ENCODE measurements at places on chromosomes 2 and 18.

GRCh38 chr18:22503803-22504202 is 86.1 kb upstream of the CTAGE1 start:
- DNase-seq, result peak; percentile 78

DNA sequence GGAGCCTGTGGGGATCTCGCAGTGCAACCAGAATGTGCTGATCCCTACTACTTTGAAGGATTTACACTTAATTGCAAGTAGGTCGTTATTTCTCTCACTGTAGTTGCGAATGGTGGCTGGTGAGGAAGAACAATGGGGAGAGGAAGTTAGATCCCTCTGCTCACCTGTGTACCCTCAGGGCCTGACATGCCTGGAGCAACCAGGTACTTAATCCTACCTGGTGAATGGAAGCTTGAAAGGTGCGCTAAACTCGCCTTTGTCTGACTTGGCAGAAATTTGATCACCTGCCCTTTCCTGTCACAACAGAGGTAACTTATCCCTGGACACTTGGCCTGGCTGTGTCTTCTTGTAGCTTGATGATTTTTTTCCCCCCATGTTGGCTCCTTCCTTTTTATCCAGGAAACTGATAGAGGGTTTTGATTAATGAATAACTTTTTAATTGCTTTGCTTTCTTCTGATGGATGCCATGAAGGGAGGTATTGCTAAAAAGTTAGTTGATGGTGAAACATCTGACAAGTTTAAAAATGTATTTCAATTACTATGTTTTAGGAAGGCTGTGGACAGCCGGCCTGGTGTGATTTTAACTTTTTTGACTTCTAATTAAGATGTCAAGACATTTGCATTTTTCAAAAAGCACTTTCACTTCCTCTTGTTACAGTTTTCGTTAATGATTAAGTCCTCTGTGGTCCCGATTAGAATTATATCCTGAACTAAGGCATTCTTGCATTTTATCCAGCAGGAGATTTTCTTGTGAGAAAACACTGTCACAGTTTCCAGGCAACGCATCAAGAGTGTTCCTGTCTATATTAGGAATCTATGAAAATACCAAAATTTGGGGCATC is 9.2 kb downstream of the SGPP2 start:
- DNase-seq, result no peak

DNA sequence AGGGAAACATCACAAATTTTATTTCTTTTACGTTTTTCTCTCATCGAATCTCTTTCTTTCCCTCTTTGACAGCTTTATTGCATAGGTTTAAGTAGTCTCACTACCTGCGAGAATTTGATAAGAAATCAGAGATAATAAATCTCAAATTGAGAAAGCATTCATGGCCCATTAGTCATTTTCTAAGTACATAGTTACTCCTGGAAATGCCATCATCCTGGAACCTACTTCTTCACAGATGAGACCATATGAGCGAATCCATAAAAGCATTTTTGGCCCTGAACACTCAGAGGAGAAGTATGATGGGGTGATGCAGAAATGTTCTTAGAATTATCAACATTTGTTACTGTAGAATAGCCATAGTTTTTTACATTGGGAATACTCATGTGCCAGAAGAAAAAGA is 138.0 kb upstream of the ARHGAP28 start:
- DNase-seq, result no peak

DNA sequence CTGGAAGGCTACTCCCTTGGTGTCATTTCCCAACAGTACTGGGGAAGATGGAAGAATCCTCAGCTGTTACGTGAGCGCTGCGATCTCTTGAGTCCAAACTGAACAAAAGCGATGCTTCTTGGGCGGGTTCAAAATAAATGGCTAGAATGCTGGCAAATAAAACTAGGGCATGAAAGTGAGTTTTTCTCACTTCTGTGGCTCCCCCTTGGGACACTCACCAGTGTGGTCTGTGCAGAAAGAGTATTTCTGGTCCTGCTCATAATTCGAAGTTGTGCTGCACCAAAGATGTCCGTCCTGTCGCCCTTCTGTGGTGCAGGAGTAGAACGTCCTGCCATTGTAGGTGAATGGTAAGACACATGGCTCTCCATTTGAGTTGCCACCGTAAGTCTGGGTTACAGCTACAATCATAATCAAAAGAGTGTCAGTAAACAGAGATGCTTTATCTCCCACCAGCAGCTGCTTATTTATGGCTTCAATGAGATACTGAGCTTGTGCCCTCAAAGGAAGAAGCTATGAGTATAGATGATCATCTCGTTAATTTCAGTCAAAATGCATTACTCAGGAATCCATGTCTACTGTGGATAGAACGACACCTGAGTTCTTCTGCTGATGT is 11.8 kb downstream of the FN1 start:
- no peak for DNase-seq

DNA sequence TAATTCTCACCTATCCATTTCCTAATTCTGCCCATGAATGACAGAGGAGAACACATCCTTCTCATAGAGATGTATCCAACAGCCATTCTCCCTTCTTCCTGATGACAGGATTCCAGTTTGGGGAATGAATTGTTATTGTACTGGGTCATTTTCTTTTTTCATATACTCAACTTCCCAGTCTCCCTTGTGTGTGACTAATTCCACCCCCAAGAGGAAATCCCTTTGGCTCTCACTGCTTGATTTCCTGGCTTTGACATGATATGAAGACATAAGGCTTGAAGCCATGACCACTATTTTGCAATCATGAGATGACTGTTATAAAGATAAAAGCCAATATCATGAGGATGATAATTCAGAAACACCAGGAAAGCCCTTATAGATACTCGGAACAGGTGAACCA is 384.7 kb upstream of the ACVR2A start:
- peak; percentile 24 for DNase-seq

DNA sequence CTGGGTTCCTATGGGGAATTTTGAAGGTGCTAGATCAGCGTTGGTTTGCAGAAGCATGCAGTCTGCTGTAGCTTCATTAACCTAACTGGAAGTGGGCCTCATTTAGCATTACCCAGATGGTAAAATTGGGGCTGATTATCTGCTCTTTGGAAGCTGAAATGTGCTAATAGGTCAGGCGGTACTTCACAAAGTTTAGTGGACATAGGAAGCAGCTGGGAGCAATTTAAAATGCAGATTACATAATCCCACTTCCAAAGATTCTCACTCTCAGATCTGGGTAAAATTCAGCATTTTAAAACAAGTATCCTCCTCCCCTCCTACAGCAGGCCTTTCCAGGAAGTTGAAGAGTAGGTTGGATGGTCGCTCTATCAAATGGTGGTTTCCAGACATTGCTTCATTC is 907.0 kb downstream of the CPS1 start:
- DNase-seq, result no peak

DNA sequence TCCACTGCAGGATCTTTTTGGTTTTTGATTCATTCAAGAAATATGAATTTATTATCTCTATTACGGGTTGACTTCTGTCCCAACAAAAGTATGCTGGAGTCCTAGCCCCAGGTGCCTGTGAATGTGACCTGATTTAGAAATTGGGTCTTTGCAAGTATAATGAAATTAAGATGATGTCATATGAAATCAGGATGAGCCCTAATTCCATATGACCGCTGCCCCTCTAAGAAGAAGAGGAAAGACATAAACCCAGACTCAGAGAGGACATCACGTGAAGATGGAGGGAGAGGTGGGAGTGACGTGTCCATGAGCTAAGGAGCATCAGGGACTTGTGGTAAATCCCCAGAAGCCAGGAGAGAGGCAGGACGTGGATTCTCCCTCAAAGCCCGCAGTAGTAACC is 287.1 kb downstream of the LPIN1 start:
- no peak for DNase-seq

All from AG08395 (cell line).